ENCODE measurements at places on chromosomes 1 and 21.

GRCh38 chr1:204348722-204349121 is 11.0 kb downstream of the PLEKHA6 start:
- no peak for DNase-seq

DNA sequence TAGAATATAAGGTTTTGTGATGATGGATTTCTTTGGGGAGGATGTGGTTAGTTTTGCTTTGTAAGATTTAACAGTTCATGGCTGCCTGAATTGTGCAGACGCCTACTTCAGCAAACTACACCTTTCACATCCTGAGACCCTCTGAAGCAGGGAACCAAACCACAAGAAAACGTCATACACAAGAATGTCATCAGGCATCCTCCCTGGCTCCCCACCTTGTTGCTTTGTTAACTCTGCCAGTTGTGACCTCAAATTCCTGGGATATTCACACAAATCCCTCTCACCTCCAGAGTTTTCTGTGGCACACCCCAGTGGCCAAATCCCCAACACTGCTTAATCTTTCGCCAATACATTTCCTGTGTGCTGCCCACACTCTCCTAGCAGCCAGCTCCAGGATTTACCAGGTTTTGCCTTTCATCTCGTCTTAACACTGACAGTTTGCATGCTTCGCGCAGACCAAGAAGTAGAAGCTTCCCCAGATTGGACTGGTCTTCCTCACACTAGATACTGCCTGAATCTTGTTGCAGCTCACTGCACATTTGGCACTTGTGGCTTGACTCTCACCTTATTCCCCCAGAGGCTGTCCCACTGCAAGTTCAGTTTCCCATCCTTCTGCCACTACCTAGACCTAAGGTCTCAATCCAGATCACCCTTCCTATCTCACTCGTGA is 51.1 kb upstream of the CTTNBP2NL start:
- DNase-seq: no peak

DNA sequence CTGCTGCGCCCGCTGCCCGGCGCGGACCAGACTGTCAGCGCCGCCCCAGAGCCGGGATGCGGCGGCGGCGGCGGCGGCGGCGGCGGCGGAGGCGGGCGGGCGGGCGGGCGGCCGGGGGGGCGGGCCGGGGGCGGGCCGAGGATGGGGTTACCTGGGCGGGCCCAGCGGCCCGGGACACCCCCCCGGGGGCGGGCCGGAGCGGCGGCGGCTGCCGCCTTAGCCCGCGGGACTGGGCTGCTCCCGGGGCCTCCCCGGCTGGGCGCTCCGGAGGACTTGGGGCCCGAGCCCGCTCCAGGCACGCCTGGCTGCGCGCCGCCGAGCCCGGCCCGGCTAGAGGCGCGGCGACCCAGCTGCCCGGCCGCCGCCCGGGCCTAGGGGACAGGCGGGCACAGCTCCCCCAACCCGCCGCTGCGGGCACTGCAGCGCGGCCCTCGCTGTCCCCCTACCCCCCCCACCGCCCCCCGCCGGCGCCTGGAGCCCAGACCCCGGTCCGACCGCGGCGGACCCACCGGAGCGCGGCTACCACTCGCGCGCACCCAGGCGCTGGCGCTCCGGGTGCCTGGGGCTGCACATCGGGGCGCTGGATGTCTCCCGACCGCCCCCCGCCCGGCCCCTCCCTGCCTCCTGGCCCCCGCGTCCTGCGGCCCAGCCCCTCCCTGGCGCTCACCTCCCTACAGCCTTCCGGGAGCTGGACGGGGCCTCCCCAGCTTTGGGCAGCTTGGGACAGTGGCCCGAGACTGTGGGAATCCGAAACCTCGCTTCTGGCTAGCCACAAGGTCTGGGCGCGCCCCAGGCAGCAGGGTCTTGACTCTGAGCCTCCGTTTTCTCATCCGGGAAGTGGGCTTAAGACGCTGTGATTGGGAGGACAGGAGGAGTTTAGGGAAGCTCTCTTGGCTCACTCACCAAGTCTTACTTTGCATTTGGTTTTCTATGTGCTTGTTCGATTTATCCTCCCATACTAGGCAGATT is at the start of gene WNT4:
WNT4 (minus strand) TSS at position 33 of the 969 bp plus-strand sequence. CDS start 175 bp downstream, outside the sequence.
- DNase-seq: peak; percentile 9

DNA sequence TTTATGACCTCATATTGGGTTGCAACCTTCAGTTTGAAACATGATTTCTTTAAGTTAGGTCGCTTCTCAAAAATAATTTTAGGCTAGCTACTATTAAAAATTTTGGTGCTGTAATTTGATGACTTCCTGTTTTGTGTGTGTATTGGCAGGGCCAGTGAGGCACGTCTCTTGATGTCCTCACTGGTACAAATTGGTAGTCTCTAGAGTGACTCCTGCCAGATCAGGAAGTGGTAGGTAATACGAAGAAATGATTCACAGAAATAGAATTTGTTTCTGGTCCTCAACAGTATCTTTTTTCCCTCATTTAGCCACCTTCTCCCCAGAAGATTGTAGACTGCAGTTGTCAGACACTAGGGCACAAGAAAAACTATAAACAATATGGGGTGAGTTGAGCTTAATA is 120.9 kb upstream of the KIAA1614 start:
- DNase-seq: no peak

GRCh38 chr1:208461680-208462079 is 217.5 kb upstream of the PLXNA2 start:
- no peak for DNase-seq

DNA sequence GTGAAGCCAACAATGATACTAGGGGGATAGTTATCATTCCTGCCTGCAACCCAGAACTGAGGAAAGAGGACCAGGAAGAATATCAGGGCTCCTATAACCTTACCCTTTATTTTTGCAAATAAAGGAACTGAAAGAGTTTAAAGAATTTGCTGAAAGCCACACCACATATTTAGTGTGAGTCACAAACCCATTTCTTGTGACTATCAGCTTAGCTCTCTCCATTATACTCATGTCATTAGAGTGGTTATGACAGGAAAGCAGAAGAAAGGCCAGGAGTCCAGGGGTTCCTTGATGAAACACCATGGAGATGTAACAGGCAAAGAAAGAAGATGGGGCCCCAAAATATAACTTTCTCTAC is 141.1 kb upstream of the SAMSN1 start:
- no peak for DNase-seq

DNA sequence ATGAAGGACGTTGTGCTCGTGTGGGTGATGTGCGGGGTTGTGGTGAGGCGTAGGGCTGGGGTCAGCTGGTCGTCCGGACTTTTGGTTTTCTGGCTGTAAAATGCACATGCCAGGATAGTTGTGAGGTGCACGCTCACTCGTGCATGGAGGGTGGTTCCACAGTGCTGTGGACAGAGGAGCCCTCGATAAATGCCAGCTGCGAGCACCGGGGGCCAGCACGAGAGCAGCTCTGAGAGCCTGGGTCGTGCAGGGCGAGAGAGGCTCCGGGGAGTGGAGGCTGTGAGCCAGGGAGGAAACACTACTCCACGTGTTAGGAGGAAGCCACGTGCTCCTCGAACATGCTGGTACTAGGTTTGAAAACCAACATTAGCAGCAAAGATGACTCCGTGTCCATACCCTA is 39.4 kb downstream of the COL18A1 start:
- DNase-seq: no peak

DNA sequence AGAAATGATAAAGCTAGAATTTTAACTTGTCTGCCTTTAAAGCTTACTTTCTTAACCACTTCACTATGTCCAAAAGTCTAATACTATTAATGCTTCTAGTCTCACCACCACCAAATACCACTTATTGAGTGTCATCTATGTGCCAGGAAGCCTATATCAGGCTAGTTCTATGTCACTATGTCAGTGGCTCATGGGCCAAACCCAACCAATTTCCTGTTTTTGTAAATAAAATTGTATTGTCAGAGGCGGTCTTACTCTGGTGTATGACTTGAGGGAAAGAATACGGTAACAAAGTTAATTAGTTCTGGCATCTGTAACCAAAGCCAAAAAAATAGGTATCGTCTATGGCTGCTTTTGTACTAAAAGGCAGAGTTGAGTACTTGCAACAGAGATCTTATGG is 14.8 kb downstream of the F5 start:
- no peak for DNase-seq

- no peak for DNase-seq
Measured at GRCh38 chr1:226846786-226847185, 23.6 kb upstream of the PSEN2 start.

- no peak for DNase-seq
Measured at GRCh38 chr1:112399456-112399855, 3.4 kb downstream of the CTTNBP2NL start.

GRCh38 chr1:36913484-36914060 is 120.7 kb downstream of the GRIK3 start:
- DNase-seq: no peak

DNA sequence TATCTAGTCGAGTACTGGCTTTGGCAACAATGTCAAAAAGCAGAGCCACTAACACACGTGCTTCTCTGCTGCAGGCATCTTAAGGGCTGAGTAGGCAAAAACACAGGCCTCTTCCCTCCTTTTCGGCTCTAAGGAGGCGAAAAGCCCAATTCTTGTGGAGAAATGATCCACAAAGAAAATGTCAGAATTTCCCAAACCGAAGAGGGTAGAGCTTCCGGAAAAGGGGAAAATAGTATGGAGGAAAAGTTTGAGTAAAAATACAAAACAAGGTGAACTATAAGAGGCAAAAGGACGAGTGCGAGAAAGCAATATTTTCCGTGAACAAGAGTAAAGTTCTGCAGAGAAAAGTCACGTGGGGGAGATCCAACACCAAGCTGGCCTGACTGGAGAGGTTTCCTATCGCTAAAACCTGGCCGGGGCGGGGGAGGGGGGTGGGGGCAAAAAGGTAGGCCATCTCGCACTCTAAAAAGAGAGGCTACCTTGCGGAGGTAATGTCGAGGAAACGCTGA is 551 bp downstream of the ZRANB2 start:
- no peak for DNase-seq

DNA sequence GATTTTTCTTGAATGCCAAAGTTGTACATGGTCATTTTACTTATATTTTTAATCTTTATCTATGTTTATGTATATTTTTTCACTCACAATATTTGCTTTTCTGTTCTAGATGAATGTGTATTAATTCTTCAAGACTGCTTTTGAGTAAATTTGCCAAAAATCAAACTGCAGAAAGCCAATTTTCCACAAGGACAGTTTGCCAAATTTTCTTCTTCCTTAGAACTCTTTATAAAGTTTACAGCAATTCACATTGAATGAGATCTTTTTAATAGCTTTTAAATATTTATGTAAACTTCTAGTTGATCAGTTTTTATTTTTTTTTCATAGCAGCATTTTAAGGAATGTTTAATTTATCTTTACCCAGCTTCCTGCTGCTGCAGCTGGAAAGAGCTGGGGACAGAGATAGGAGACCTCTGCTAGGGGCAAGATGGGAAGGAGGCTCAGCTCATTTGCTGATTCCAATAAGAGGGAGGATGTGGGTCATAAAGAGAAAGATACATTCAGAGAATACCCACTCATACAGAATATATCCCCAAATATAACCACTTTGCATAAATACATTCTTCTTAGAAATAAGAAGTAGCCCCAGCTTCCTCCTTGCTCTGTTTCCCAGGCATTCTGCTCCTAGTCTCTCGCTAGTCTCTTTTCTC is 93.0 kb downstream of the ODF2L start:
- no peak for DNase-seq

DNA sequence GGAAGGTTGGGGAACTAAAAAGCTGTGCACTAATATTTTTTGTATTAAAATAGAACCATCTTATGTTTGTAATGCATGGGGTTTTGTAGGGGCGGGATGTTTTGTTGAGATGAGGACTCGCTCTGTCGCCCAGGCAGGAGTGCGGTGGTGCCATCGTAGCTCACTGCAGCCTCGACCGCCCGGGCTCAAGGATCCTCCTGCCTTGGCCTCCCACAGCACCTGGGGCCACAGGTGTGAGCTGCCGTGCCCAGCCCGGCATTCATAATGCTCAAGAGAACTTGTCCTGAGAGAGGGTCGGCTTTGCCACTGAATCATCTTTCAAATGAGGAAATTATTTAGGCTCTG is 3.0 kb upstream of the C1orf159 start:
- no peak for DNase-seq

GRCh38 chr1:175635092-175635491 is 108.3 kb downstream of the TNR start:
- no peak for DNase-seq

DNA sequence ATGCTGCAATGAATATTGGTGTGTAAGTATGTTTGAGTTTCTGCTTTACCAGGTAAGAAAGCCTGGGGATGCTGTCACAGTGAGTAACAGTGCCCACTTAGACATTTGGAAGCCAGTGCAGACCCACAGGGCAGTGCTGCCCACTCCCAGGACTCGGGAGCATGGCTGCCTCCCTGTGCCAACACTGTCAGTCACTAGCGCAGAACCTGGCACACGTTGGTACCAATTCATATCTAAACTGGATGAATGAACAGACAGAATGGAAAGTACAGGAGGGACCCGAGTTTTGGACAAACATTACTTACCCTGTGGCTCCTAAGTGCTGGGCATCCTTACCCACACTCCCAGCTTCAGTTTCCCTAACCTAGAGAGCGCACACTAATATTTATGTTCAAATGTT is 1.6 kb upstream of the EVA1C start:
- DNase-seq: no peak

GRCh38 chr1:227170361-227171166 is 147.7 kb downstream of the CDC42BPA start:
- no peak for DNase-seq

GRCh38 chr1:12326986-12327385 is 97.2 kb downstream of the VPS13D start:
- no peak for DNase-seq

- no peak for DNase-seq
Measured at GRCh38 chr1:203797216-203797615, 1.8 kb downstream of the ZBED6 start.

DNA sequence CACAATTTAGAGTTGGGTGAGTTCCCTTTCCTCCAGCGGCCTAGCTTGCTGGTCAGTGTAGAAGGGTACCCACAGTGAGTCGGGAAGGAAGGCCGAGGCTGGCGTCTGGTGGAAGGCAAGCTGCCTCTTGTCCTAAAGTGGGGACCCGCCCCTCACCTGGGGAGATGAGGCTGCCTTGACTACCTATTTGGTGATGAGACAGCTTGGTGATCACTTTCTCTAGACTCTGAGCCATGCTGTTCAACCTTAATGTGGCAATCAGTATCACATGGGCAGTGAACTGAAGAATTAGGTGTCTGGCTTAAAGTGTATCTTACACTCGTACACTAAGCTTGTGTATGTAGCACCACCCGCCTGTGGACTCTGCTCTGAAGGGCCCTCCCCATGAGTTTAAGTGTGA is 100.7 kb downstream of the COLGALT2 start:
- no peak for DNase-seq

Measured in T-helper 22 cell (primary cell).